ENCODE measurements at places on chromosomes 5 and 9.

DNA sequence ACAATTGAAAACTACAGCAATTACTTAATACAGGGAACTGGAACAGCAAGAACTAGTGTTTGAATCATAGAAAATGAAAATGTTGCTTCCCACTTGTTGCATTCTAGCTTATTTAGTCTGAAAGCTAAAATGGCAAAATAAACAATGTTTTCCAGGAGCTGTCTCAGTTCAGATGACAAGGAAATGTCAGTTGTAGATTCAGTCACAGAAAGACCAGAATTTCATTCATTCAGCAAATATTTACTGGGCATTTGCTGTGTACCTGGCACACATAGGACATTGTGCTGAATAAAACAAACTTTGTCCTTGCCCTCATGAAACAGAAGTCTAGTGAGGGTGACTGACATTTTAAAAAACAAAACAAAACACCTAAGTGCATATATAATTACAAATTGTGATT lies 41.5 kb downstream of the GCNT4 start:
- DNase-seq = no peak

- no peak for DNase-seq
Measured at GRCh38 chr5:89313804-89314588, 431.0 kb upstream of the MEF2C start.

- DNase-seq = no peak
Measured at GRCh38 chr9:124180557-124180956, 77.2 kb upstream of the NEK6 start.

- DNase-seq = no peak
Measured at GRCh38 chr9:95528908-95529502, 12.2 kb upstream of the PTCH1 start.

- no peak for DNase-seq
Measured at GRCh38 chr5:141757402-141757801, 75.4 kb upstream of the ARAP3 start.

- no peak for DNase-seq
Measured at GRCh38 chr5:36790847-36791246, 85.7 kb upstream of the NIPBL start.

GRCh38 chr9:22112870-22113821 lies 104.0 kb upstream of the CDKN2B start:
- no peak for DNase-seq

DNA sequence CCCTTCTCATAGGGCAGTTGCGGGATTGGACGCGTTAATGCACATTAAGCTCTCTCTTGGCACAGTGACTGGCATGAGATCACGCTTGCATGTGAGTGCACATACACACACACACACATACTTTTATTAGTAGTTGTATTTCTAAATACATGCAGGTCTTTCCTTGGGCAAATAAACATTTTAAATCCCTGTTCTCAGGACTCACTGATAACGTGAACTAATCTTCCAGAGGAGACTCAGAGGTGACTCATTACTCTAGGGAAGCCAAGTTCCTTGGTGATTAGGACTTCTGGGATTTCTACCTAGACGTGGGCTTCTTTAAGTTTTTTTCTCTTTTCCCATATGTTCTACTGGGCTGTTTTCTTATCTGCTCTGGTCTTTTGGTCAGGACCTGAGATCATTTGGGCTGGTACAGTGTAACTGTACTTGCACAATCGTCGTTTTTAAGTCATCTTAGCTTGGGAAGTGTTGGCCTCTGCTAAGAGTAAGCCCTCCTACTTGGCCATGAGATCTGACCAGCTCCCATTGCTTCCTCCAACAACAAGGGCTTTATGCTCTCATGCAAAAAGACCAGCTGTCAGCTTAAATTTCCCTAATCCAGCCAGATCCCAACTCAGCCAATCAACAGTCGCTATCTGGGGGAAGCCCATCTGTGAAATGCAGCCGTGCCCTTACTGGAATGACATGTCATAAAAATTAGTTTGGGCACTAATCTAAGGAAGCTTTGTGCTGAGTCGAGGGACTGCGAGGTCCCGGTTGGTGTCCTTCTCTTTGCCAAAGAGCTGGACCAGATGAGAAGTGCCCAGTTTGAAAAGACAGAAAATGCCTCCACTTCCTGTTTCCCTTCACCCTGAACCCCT lies 176.4 kb upstream of the ANKRD55 start:
- no peak for DNase-seq

GRCh38 chr5:117736698-117737097 lies 1162.1 kb upstream of the SEMA6A start:
- no peak for DNase-seq

GRCh38 chr5:76291305-76292077 lies 111.6 kb upstream of the IQGAP2 start:
- no peak for DNase-seq

GRCh38 chr5:150242251-150242894 lies 47.2 kb downstream of the CAMK2A start:
- no peak for DNase-seq

DNA sequence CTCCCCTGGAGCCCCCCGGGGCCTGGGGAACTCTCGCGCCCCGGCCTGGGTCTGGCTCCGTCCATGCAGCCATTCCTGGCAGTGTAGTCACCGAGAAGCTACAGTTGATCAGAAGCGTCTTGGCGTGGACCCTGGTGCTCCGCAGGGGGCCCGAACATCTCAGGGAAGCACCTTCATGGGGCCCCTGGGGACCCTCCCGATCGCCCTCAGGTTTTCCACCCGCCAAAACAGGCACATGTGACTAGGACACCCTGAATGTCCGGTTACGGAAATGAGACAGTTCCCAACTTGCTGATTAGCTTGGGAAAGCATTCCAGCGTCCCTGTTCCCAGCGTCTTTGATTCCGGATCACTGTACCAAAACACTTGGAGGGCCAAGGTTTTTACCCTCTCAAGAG lies 472 bp downstream of the FBXO4 start:
- DNase-seq = no peak

GRCh38 chr5:60161340-60161934 lies 267.9 kb upstream of the PDE4D start:
- DNase-seq = no peak

- DNase-seq = no peak
Measured at GRCh38 chr9:131253891-131254491, 22.3 kb downstream of the FAM78A start.

GRCh38 chr5:133059621-133060020 lies 7.8 kb downstream of the HSPA4 start:
- DNase-seq = no peak

- no peak for DNase-seq
Measured at GRCh38 chr5:72835633-72836032, 19.2 kb downstream of the TNPO1 start.

DNA sequence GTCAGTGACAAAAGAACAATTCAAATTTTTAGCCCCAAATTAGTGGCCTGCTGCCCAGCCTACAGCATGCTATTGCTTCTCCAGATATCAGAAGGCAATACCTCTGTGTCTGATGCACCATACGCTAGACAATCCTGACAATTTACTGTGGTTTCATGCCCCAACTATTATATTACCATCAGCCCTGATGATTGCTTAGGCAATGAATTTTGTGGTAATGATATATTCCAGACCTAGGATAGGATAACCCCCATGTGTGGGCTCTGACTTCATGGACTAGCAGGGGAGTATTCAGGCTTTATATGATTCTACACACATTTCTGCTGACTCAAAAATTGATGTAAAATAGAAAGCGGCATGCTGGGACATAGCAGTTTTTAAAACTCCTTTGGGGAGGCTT lies 168.7 kb upstream of the FST start:
- no peak for DNase-seq

DNA sequence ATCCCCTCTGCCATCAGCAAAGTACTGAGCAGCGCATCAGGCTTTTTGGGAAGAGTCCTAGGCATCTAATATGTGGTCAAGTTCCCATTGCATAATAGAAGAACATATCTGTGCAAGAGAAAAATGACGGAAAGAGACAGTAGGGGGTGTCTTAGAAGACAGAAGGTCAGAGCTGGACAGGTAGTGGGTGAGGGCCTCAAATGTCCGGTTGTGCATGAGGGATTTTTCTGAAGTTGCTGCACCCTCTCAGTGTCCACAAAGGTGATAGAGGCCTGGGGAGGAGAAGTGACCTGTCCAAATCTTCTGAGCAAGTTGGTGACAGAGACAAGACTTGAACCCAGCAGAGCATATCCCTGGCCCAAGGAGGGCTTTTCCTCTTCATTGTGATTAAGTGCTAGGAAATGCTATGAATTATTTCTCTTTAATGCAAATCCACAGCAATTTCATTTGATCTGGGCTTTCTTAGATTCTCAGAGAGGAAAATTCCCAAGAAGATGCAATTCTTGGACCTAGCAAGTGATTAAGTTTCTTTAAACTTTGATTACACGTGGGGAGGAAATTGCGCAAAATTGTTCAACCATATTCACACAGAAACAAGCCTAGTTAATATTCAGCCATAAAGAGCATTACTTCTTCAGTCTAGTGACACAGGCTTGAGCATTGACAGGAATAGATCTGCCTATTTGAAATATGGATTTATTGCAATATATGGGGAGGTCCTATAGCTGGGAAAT lies at the start of gene OR2S2:
TSS of gene OR2S2 (minus strand) at position 51 of the 734 bp plus-strand sequence. CDS start 56 bp downstream, outside the sequence.
- DNase-seq = no peak

GRCh38 chr9:131627648-131628458 lies 82.5 kb downstream of the PRRT1B start:
- DNase-seq = peak; percentile 58

DNA sequence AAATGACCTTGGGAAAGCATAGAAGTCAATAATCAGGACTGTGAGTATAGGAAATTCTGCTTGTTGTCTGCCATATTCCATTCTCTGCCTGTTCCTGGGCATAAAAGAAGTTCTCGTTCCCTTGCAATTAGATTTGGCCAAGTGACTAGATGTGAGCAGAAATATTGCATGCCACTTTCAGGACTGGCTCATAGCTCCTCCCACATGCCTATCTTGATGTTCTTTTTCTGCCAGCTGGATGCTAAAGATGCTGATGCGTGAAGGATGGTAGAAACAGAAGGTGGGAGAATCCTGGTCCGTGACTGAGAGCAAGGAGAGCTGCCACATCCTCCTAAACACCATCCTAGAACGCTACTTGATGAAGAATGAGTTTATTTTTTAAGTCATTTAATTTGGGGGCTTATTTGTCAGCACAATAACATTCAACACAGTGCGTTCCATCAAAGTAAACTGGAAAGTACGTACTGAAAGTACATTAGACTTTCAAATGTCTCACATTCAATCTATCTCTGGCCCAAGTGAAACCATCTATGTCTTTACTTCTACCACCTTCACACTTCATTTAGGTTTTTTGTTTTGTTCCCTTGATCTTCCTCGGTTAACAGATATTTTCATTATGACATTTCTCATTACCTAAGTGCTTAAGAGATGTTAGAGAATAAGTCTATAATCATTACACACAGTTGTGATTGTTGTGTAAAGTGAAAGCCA lies 648.5 kb downstream of the RAB3C start:
- no peak for DNase-seq

DNA sequence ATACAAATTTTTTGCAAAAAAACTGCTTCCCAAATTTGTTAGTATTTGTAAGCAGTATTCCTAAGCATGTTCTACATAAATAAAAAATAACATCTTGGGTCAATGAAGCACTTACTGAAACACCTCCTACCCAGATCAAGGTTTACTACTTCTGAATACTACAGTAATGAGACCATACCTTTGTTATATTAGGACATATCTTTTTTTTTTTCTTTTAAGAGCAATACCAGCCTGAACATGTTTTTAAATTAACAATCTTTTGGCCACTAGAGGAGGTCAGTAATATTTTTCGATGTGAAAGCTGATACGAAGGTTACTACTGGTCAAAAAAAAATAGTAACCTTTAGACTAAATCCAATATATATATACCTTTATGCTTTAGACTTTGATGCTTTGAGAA lies 72.7 kb downstream of the CERT1 start:
- no peak for DNase-seq

DNA sequence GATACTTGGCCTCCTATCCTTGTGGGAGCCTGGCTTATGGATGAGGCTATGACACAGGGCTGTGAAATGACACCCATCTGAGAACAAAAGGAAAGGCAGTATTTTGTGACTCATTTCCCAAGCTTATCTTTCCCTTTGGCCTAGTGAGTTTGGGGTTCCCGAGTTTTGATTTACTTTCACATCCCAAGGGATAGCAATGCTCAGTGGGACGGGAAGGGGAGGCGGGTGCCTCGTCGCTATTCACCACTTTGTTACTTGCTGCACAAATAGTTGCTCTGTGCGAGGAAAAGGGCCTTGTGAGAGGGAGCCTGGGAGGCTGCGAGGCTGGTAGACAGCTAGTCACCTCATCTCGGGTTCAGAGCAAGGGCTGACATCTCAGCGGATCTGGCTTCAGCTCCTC lies 59.1 kb upstream of the ENTREP1 start:
- no peak for DNase-seq

GRCh38 chr9:4987961-4988421 lies 2.9 kb downstream of the JAK2 start:
- no peak for DNase-seq

DNA sequence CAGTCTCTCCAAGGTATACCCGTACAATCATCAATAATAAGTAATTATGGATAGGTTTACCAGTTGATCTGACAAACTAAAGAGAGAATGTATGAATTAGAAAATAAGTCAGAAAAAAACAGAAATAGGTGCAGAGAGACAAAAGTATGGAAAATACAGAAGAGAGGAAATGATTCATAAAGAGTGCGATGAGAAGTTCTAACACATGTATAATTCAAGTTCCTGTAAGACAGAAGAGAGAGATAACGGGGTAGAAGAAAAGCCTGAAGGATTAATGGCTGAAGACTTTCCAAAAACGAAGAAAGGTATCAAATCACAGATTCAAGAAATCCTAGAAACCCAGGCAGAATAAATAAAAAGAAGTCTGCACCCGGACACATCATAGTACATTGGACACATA lies 16.2 kb upstream of the SMU1 start:
- no peak for DNase-seq

DNA sequence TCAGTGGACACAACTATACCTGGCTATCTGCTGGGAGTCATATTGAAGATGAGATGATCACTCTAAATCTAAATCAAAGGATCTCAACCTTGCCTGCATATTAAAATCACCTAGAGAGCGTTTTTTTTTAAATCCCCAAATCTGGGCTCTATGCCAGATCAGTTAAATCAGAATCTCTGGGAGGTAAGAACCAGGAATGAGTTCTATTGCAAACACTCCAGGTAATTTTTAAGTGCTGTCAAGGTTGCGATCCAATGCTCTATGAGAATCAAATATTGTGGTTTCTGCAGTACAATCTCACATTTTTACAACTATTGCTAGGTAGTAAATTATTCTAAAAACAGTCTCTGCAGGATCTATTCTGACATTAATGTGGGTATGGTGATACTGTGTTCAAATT lies 202.3 kb upstream of the OR13F1 start:
- DNase-seq = no peak

DNA sequence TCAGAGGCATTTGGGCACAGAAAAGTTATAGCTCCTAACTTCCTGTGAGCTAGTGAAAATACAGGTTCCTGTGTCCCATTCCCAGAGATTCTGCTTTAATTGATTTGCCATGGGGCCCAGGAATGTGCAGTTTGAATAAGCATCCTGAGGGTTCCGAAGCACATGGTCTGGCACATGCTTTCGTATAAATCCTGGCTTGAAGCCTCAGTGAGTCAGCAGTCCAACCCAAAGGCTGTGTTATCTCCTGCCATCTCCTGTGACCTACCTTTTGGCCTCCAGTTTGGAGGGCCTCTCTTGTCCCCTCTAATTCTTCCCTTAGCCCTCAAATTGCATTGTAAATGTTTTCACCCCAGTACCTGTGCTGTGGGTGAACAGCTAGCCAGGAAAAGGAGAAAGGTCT lies 183.8 kb downstream of the NR3C1 start:
- DNase-seq = no peak

GRCh38 chr5:133520062-133520461 lies 92.3 kb downstream of the FSTL4 start:
- no peak for DNase-seq

All from activated CD8-positive, alpha-beta memory T cell treated with anti-CD3 and anti-CD28 coated beads for 1 hour (primary cell).